Foreskin fibroblast (primary cell): ENCODE measurements at places on chromosomes 2 and 18.

DNA sequence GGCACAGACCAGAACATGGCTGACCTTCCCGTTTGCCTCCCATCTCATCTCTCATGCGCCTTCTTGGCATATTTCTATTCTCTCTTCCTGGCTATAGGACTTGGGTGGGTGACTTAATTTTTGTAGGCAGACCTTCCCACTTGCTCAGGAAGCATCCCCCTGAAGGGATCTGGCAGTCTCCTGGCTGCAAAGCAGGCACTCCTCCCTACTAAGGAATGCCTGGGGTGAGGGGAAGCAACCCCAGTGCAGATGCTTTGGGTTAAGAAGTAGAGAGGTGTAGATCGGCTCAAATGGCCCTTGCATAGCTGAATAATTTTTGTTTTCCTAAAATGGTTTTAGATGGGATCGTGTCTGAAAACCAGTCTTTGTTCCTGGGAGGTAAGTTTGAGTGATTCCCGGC is 17.6 kb downstream of the MCFD2 start:
- DNase-seq: no peak

DNA sequence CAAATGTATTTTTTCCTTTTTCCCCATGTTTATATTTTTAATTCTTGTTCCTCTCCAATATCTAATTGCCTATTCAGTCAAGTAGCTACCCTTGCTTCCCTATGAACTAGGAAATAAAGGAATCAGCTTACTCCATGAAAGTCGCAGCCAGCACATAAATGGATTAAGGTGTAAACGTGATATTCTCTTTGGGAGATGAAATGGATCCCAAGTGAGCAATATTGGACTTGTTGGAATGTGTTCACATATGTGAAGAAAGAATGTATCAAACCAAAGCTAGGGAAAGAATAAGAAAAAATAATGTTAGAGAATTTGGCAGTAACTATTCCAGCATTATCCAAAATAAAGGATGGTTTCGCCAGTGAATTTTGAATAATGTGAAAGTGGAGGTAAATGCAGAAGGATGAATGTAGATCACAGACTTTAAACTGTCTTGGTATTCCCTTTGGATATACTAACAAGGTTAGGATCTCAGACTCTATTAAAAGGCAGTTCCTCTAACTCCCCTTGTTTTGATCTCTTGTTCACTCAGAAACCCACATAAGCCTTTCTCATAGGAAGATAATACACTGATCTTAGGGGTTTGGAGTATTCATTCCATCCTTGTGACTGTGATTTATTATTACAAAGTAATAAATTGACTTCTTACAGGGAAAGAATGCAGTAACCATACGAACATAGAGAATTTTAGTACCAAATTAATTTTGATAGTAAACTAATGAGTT is 208.1 kb downstream of the BABAM2 start:
- no peak for DNase-seq

DNA sequence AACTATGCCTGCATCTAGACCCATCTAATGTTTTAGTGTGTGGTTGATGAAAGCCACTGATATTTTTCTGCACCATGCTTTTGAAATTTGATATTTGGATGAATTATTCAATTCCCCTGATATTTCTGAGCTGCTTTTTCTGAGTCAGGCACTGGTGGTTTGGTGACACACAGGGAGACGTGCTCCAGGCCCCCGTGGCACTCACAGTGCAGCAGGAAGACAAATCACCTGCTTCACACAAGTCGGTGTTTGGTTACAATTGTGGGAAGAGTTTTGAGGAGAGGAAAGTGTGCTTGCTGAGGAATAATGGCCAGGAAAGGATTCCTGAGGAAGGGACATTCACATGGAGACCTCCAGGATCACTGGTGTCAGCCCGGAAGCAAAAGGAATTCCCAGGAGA is 179.7 kb downstream of the ACKR3 start:
- peak; percentile 51 for DNase-seq

GRCh38 chr18:49340446-49340845 is 120.0 kb downstream of the DYM start:
- DNase-seq: peak; percentile 43

GRCh38 chr2:236790963-236791362 is 221.3 kb downstream of the ACKR3 start:
- no peak for DNase-seq

GRCh38 chr2:67338601-67339233 is 58.4 kb upstream of the ETAA1 start:
- no peak for DNase-seq

GRCh38 chr18:26215247-26215970 is 10.8 kb upstream of the TAF4B start:
- no peak for DNase-seq

- peak; percentile 52 for DNase-seq
These were observed 53.2 kb upstream of the MAT2A start for GRCh38 chr2:85485815-85486214.

DNA sequence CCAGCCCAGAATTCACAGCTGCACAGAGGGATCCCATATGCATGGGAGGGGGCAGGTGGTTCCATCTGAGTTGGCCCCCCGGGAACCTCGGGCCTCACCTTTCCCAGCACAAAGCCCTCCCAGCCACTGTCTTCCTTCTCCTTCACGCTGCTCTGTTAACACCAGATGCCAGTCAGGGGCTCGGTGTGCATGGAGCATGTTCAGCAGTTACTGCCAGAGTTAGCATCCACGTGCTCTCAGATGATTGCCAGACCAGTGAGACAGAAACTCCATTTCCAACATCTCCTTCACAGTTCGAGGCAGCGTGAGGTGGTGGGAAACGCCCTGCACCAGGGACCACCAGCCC is 101.0 kb downstream of the PTGR3 start:
- DNase-seq: no peak

- DNase-seq: no peak
These were observed 63.4 kb upstream of the ARHGAP28 start for GRCh38 chr18:6666012-6666685.

- peak; percentile 66 for DNase-seq
These were observed 2114.6 kb upstream of the PIK3C3 start for GRCh38 chr18:39840406-39840805.

DNA sequence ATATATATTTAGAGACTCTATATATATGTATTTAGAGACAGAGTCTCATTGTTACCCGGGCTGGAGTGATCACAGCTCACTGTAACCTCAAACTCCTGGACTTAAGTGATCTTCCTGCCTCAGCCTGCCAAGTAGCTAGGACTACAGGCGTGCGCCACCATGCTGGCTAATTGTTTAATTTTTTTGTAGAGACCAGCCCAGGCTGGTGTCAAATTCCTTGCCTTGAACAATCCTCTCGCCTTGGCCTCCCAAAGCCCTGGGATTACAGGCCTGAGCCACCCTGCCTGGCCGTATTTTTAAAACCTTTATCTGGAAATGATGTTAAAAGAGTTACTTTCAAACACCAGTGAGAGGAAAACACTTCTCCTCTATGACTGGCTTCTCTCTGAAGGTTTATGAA is 30.9 kb upstream of the PGAP1 start:
- no peak for DNase-seq

GRCh38 chr2:127719301-127720218 is 18.3 kb downstream of the SFT2D3 start:
- no peak for DNase-seq

DNA sequence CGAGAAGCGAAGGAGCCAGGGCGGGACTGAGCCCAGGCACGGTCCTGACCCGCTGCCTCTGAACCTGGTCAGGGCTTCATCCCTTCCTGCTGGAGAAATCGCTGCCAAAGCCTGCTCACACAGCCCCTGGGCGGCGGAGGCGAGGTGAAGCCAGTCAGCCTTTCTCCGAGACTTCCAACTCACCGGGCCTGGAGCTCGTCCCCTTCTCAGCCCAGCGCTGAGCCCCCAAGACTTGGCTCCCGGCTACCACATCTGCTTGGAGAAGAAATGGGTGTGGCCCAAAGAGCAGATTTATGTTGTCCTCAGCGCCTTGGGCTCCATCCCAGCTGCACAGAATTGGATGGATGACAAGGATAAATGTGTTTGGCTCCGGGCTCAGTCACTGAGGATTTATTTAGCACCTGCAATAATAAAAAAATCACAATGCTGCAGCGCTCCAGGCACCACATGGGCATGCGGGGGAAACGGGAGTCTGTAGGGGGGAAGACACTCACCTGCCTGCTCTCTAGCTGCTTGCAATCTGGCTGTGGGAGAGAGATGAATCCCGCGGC is 64.9 kb downstream of the ACTR2 start:
- DNase-seq: peak; percentile 58

GRCh38 chr2:43109261-43109743 is 117.1 kb downstream of the ZFP36L2 start:
- DNase-seq: no peak

GRCh38 chr18:56314396-56314795 is 324.0 kb downstream of the TXNL1 start:
- DNase-seq: no peak

DNA sequence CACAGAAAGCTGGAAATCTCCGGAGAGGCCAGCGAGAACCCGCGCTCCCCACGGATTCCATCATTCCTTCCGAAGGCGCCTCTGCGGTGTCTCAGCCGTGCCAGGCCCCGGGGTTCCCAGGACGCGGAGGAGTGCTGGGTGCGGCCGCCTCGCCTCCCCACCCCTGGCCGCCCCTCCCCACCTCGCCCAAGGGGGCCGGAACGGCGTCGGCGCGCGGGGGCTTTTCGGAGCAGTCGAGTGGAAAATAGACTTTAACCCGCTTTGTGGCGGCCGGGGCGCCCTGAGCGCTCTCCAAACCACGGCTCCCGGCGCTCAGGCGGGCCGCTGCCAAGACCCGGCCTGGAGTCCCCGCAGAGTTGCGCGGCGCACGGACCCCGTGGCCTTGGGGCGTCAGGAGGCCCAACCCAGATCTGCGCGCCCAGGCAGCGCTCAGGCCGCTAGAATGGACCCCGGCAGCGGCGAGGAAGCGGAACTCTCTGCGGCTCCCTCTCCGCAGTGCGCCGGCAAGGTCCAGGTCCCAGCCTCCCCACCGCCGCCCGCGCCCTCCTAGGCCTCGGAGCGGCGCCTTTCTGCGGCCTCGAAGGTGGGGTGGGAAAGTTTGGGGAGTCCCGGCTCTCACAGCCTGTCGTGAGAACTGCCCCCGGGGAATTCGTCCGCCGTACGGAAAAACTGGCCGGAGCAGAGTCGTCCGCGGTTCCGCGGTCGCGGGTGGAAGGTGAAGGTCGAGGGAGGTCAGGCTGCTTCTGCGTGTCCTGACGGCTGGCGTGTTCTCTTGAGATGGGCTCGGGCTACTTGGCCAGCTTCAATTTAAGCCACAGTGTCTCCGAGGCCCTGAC is 1.2 kb upstream of the EMX1 start:
- no peak for DNase-seq

- DNase-seq: no peak
These were observed 38.5 kb downstream of the RPRD1A start for GRCh38 chr18:36028859-36029258.
